ENCODE measurements at places on chromosomes 12 and 14. TPM values are rescaled to one million over a fixed set of nuclear protein-coding genes. Genes with fewer than 3 reads are reported as not detected.

The TIMM9 gene
- total RNA-seq = 0.96 TPM

The CEP128 gene
- total RNA-seq = 3.3 TPM

The GLS2 gene
- not detected for total RNA-seq

The VDR gene
- total RNA-seq = 13.1 TPM

DNA sequence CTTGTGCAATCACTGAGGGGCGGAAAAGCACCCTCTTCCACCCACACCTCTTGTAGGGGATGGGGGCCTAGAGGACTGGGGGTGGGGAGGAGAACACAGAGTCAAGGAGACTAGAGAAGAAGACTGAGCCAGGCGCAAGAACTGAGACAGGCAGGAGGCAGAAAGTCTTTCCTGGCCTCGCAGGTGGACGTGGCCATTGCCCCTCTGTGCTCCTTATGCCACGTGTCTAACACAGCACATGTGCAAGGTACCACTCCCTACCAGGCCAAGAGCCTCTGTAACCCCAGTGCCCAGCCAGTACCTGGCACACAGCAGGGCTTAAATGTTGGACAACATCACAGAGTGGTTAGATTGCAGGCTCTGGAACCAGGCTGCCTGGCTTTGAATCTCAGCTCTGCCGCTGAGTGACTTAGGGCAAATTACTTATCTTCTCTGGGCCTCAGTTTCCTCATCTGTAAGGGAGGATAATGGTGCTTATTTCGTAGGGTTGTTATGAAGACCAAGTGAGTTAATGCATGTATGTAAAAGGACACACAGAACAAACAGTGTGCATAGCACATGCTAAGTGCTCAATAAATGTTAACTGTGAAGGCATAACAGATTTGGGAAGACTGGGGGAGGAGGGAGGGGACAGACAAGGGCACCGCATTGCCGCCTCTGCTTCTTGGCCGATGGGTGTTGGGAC, 1.4 kb upstream of the TAMALIN start:
- no peak for DNase-seq

DNA sequence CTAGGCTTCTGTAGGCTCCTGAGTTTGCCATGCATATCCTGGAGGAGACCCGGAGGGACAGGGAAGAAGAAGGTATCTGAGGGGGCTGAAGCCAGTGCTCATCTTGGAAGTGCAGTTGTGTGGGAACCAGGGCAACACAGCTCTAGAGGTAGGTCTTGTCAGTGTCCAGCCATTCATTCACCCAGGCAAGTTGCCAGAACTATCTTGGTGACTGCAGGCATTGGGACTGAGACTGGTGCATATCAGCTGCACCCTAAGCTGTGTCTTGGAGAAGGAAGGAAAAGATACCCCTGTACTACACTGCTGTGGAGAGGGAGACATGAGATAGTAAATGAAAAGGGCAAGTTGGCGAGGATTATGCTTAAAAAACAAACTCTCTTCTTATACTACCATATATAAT, 4.9 kb upstream of the WIF1 start:
- DNase-seq = no peak
